Right lung (tissue), 10 donors: ENCODE measurements at places on chromosomes 13 and 19.

- no peak for DNase-seq
Observed at GRCh38 chr19:27774337-27774736, 1438.6 kb downstream of the UQCRFS1 start.

GRCh38 chr13:39676315-39676876, 20.9 kb downstream of the COG6 start:
- DNase-seq: no peak

- DNase-seq: no peak
Observed at GRCh38 chr19:46718157-46718933, 1.4 kb upstream of the PRKD2 start.

- DNase-seq: peak; percentile 75
Observed at GRCh38 chr19:6056801-6057650, 53.3 kb downstream of the RFX2 start.

- no peak for DNase-seq
Observed at GRCh38 chr19:38049105-38049649, 142.2 kb downstream of the SIPA1L3 start.

GRCh38 chr19:43880483-43880882, 53.4 kb downstream of the ZNF283 start:
- DNase-seq: no peak

DNA sequence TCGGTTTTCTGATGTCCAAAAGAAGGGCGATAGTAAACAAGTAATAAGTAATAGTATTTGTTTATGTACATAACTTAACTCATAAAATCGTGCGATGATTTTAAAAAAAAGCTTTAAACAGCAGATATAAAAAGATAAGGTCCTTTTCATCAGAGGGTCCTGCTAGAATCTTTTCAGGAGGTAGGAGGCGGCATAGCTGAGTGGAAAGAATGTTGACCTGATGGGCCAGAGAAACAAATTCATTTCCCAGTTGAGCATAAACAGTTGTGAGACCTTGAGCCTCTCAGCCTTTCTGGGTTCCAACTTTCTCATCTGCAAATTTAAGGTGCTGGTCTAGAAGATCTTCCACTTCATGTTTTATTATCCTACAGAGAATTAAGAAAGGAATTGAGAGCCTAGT, 173.5 kb downstream of the LACC1 start:
- DNase-seq: no peak

DNA sequence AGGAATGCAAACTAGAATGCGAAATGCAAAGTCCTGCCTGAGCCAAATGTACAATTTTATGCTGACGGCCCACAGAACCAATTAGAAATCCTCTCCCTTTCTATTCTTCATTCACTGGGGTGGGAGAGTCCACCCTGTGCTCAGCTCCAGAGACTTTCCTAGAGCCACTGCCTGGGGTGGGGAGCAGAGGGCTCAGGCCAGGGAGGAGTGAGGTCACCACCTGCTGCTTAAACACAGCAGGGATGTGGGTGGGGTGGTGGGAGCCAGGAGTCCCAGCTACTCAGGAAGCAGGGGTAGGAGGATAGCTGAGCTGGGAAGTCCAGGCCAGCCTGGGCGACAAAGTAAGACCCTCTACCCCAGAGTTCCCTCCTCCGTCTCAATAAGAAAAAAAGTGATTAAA, 26.9 kb upstream of the ZNF83 start:
- DNase-seq: no peak

DNA sequence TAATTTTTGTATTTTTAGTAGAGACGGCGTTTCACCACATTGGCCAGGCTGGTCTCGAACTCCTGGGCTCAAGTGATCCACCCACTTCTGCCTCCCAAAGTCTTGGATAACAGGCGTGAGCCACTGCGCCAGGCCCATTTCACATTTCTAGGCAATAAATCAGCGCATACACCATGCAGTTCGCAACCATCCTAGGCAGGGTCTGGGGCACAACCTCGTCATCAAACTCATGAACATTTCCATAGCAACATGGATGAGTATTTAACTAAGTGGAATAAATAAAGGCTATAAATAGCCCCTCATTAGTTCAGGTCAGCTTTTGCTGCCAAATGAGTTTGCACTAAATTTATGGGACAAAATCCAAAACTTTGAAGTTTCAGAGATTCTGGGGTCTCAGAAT, 8.2 kb downstream of the MEIS3 start:
- no peak for DNase-seq

- peak; percentile 89 for DNase-seq
Observed at GRCh38 chr19:31338069-31338776, 11.0 kb downstream of the TSHZ3 start.

DNA sequence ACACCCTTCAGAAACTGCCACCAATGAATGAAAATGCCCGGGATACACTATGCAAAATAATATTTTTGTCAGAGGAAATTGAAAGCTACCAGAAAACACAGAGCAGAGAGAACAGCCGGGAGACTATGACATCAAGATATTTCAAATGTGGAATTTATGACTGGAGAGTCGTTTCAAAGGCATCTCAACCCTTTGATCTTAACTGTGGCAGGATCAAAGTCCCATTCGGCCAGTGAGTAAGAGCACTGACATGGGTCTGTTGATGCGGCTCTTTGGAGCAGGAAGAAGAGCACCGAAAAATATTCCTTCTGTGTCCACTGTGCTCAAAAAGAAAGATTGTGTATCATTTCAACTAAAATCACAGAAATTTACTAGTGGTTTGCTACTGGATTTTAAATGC, 201.9 kb downstream of the RFC3 start:
- no peak for DNase-seq

- no peak for DNase-seq
Observed at GRCh38 chr13:94880463-94880862, 168.1 kb upstream of the SOX21 start.

- no peak for DNase-seq
Observed at GRCh38 chr19:35522745-35523327, 5.3 kb downstream of the SBSN start.

DNA sequence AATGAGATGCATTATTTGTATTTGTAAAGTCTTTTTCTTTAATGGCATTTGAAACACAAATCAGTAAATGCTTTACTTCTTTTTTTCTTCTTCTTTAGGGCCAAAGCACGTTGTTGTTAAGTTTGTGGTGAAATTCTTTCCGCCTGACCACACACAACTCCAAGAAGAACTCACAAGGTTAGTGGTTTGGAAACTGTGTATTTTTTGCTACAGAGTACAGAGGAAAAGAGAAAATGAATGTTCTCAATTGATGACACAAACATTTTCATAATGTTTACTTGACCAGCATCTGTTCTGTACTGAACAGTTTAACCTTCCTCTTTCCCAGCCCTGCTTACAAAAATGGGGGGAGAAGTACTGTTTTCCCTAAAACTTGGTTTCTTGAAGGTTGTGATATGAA, 190.9 kb upstream of the RNF113B start:
- DNase-seq: no peak

- DNase-seq: no peak
Observed at GRCh38 chr13:27969082-27969865, at the start of gene CDX2. TSS of gene CDX2 (minus strand) at chr13:27969315. CDS start at chr13:27969006, 309 bp downstream.

GRCh38 chr19:30085394-30085793, 143.4 kb downstream of the URI1 start:
- no peak for DNase-seq
